A673 (cell line): ENCODE measurements at places on chromosomes 6 and 20. TPM values are rescaled to one million over a fixed set of nuclear protein-coding genes. Genes with fewer than 3 reads are reported as not detected.

The PTGIS gene
- total RNA-seq = not detected in 2 replicates

The OPRL1 gene
- 0.32 and 0.46 TPM in 2 replicates for total RNA-seq

The CD83 gene
- 14.4 and 15.0 TPM in 2 replicates for total RNA-seq

The LGSN gene
- total RNA-seq = not detected in 2 replicates

- H3K27ac ChIP-seq = no peak overlapping the region
- H3K27me3 ChIP-seq = no peaks in the 10 kb centered on the region
- H3K4me1 ChIP-seq = peaks cover 2% of the 10 kb centered on the region
- DNase-seq = no peak
- no peak overlapping the region for H3K4me3 ChIP-seq
- H3K36me3 ChIP-seq = no peaks in the 10 kb centered on the region
These were observed 8.1 kb downstream of the ARHGAP18 start for GRCh38 chr6:129701721-129702455.

DNA sequence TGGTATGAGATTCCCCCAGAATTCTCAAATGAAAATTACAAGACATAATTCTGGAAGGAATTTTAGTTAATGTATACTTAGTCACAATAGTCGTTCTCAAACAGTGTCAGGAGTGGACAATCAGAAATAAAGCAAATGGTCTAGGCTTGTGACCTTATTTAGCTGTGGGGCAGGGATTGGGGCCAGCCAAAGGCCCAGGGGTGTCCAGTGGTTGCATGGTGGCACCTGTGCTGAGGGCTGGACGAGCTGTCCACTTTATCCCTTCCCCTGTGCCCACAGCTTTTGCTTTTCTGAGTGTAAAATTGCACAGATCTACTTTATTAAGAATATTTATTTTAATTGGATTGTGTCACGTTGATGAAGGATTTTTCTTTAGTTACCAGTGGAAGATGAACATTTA is 195.0 kb downstream of the ARID1B start:
- DNase-seq = no peak
- no peak overlapping the region for H3K27ac ChIP-seq
- no peaks in the 10 kb centered on the region for H3K36me3 ChIP-seq
- no peaks in the 10 kb centered on the region for H3K4me1 ChIP-seq

GRCh38 chr6:105593056-105593690 is 190.3 kb upstream of the PREP start:
- no peak for DNase-seq
- H3K4me3 ChIP-seq = no peak overlapping the region
- H3K27ac ChIP-seq = no peak overlapping the region
- H3K36me3 ChIP-seq = no peaks in the 10 kb centered on the region
- no peaks in the 10 kb centered on the region for H3K27me3 ChIP-seq

GRCh38 chr20:63775096-63775978 is 35.8 kb downstream of the SLC2A4RG start:
- H3K27ac ChIP-seq = no peak overlapping the region
- no peaks in the 10 kb centered on the region for H3K36me3 ChIP-seq
- peak overlapping the region; percentile 35 for H3K4me3 ChIP-seq
- H3K4me1 ChIP-seq = no peaks in the 10 kb centered on the region

DNA sequence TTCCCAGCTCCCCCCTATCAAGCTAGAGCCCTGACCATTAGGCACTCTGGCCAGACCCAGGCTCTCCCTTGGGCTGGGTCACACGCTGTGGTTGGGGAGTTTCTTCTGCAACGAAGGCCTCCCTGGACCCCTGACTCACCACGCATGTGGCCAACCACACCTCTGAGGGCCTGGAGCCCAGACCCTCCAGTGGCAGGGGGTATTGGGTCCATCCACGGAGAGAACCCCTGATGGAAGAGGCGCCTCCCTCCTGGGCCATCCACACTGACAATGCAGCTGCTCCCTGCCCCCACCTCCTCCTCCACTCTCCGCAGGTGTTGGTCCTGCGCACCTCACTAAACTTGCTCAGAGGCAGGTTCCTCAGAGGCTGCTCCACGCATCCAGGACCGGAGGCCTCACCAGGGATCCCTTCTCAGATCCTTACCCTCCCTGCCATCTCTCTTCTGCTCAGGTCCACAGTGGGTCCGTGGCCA is 125.4 kb downstream of the RNASET2 start:
- peaks cover 4% of the 10 kb centered on the region for H3K27me3 ChIP-seq
- DNase-seq = no peak
- no peak overlapping the region for H3K27ac ChIP-seq

DNA sequence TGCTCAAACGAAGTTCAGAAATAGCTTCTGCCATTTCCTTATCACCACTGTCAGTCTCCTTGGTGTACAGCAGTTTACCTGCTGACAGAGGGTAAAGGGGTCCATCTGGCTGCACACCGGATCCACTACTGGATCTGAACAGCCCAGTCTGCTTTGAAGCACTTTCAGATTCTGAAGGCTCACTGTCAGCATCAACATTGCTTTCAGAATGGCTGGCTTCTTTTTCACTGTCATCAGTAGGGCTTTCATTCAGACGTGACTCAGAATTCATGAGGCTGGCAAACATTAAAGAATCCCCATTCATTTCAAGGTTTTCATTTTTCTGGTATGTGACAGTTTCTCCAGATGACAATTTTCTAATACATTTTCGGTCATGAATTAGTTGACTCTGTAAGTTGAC is 21.0 kb upstream of the PNISR start:
- no peak overlapping the region for H3K27ac ChIP-seq
- H3K4me3 ChIP-seq = no peak overlapping the region
- no peaks in the 10 kb centered on the region for H3K4me1 ChIP-seq
- no peak for DNase-seq
- no peaks in the 10 kb centered on the region for H3K27me3 ChIP-seq

GRCh38 chr6:112839525-112839961 is 492.4 kb downstream of the RFPL4B start:
- H3K4me1 ChIP-seq = peaks cover 27% of the 10 kb centered on the region
- H3K27me3 ChIP-seq = no peaks in the 10 kb centered on the region
- DNase-seq = peak; percentile 94
- no peaks in the 10 kb centered on the region for H3K36me3 ChIP-seq
